Urinary bladder (tissue), 4 donors: ENCODE measurements at places on chromosomes 6 and 20. TPM values are rescaled to one million over a fixed set of nuclear protein-coding genes. Genes with fewer than 3 reads are reported as not detected.

- DNase-seq, result no peak
Measured at GRCh38 chr6:5173810-5174209, 86.9 kb downstream of the LYRM4 start.

DNA sequence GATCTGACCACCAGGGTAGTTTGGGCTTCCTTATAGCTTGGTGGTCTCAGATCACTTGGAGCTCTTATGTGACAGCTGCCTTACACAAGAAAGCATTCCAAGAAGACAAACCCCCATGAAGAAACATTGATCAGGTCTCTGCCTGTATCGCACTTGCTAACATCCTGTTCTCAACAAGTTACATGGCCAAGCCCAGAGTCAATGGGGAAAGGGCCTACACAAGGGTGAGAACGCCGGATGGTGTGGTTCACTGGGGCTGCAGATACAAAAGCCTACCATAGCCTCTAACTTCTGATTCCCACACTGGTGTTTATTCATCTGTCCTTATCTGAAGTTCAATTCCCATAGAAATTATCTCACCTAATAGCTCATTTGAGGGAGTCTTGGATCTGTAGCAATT, 235.5 kb downstream of the SYNDIG1 start:
- no peak for DNase-seq

DNA sequence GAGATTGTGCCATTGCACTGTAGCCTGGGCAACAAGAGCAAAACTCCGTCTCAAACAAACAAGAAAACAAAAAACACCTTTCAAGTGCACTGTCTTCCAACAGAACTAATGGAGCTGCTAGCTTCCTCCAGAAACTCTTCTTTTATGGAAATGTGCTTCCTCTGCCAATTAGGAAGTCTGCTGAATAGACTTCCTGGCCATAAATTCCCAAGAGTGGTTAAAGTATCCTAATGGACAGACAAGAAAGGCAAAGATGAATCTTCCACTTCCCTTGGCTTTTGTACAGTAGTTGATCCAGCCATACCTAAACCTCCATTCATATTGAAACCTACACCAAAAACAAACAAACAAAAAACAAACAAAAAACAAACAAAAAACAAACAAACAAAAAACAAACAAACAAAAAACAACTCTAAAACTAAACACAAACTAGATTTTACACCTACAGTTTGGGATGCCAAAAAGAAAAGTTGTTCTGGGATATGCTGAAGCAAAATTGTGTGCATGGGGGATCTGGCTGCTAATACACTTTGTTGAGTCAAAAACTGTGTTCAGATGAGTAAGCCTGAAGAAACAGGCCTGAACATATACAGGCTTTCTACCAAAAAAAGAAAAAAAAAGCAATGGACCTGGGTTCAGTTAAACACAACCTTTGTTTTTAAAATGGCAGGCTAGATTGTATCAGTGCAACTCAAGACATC, 59.8 kb upstream of the CARMIL1 start:
- no peak for DNase-seq

Gene KIF13A
- 41.1 TPM for polyA plus RNA-seq
